ENCODE measurements at places on chromosomes 3 and 15.

DNA sequence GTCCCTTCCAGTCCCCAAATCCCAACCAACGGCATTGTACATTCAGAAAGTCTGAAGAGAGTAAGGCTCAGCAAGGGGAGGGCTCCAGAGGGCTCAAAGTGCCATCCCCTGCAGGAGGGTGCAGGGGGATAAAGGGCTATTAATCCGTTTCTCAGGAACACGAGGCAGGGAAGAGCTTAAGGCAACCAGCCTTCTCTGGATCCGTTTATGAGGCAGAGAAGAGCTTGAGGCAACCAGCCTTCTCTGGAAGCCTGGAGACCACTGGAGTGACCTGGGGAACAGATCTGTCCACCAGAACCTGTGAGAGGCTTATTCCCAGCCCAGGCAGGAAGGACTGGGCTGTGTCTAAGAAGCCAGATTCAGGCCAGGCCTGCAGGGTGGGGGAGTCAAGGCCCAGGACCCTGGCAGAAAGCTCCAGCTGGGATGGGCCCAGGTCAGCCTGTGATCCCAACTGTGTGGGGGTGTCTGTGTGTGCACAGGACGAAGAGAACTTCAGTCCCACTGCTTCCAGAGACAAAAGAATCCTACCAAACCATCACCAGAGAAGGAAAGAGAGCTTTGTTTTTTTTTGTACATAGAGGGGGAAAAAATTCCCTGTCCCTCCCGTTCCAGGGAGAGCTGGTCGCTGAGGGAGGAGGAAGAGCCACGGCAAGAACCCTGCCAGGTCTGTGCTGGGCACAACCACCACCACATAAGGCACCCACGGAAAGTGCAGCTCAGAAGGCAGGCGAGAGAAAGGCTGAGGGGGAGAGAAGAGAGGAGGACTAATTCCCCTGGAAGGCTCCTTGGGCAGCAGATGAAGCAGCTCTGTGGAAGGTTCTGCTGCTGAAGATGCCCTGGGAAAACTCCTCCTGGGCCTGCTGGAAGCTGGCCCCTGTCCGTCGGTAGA is 1.6 kb upstream of the ULK3 start:
- DNase-seq: no peak

DNA sequence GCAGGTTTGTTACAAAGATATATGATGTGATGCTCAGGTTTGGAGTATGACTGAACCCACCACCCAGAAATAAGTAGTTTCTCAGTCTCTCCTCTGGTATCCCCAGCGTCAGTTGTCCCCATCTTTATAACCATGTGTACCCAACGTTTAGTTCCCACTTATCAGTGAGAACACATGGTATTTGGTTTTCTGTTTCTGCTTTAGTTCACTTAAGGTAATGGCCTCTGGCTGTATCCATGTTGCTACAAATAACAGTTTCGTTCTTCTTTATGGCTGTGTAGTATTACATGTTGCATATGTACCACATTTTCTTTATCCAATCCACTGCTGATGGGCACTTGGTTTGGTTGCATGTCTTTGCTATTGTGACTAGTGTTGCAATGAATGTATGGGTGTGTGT is 132.3 kb downstream of the LMLN start:
- no peak for DNase-seq

GRCh38 chr3:136862617-136863322 is 762 bp downstream of the NCK1 start:
- peak; percentile 50 for DNase-seq

GRCh38 chr15:62079594-62079993 is 12.8 kb downstream of the C2CD4A start:
- DNase-seq: no peak

DNA sequence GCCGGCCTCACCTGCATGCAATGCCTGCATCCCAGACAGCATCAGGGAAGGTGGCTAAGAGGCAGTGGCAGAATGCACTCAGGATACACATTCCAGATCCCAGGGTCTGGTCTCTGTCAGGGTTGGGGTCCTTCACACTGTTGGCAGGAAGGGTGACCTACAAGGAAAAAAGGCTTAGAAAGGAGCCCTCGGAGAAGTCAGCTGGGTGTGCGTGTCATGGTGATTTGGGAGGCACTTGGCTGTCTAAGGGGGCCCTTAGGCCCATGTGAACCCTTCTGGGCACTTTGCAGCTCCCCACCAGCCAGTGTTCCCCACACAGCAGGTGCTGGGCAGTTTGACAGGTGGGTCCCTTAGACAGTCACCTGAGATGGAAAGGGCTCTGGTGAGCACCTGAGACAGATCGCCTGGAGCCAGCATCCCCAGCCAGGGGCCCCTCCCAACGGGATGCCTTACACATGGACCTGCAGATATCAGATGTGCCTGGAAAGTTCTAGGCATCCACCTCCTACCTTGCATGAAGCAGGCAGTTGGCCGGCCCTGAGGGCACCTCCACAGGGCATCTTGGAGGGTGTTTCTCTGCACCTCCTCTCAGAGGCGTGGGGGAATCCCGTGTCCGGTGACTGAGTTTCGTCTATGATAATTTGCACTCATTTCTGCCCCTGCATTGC is 131.6 kb downstream of the LRRK1 start:
- DNase-seq: no peak

GRCh38 chr3:141769221-141769894 is 6.2 kb downstream of the GRK7 start:
- no peak for DNase-seq

DNA sequence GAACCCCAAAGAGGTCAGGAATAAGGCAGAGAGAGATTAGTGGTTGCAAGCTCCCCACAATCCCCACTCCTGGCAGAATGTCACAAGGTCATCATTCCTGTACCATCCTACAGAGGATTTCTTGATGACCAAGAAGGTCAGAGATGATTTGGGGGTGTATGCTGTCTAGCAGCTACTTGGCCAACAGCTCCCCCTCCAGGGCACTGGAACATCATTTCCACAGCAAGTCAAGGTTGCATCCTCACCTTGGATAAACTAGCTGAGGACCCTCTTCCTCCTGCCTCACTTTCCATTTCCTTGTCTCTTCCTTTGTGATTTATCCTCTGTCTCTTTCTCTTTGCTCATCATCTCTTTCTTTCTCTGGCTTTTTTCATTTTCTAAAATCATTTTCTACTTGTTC is 106.3 kb downstream of the PROS1 start:
- DNase-seq: no peak

DNA sequence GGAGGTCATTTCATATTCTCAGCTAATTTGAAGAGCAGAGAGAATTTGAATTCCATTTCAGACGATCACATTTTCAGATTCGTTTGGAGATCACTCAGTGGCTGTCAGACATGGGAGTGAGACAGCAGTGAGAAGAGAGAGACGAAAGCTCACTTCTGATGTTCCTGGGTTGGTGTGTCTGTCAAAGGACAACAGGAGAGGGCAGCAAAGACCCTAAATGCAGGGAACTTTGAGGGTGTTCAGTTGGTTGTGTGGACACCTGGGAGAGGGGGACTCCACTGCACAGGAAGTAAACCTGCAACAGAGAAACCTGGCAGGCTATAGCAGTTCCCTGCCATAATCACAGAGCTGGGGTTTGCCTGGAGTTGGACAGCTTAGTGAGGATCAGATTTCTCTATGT is 675.1 kb downstream of the SQOR start:
- DNase-seq: no peak

DNA sequence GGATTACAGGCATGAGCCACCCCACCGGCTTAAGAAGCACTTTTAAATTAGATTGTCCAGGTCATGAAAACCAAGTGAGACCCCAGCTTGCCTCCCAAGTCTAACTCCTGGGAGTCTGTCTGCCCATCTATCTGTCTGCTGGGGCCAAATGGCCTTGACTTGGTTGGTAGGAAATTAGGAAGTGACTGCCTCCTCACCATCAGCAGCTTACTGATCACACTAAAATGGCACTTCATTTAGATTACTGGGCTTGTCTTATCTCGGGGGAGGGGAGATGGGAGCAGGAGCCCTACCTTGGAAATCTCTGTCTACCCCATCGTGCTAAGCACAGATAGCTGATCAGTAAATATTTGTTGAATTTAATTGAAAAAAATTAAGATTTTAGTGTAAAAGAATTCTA is 5.6 kb upstream of the LRRC2 start:
- no peak for DNase-seq

Measured in stimulated activated naive CD8-positive, alpha-beta T cell treated with anti-CD3 and anti-CD28 coated beads, Interleukin-15, Interleukin-2, amounts not matched to agents 100 U/mL and 50 U/mL, for 24 hours (primary cell).